Activated CD8-positive, alpha-beta memory T cell treated with anti-CD3 and anti-CD28 coated beads for 24 hours (primary cell): ENCODE measurements at places on chromosomes 4 and X.

GRCh38 chr4:121950680-121951520 lies 960 bp downstream of the TRPC3 start:
- peak; percentile 70 for DNase-seq

DNA sequence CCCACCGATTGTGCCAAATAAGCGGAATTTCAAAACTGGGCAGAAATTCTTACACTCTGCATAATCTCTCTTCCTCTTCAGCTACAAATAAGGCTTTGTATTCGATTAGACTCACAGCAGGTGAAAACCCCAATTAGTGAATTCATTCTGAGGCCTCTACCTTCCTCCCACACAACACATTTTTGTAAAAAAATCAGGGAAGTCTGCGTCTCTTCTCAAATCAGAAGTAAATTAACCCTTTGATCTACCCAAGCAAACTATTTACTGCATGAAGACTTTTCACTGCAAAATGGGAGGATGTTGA lies 200.6 kb upstream of the FTHL17 start:
- DNase-seq = no peak

- DNase-seq = no peak
These were observed 24.1 kb downstream of the HPRT1 start for GRCh38 chrX:134484039-134484438.

GRCh38 chrX:12443534-12444098 lies 305.3 kb downstream of the FRMPD4 start:
- DNase-seq = no peak

DNA sequence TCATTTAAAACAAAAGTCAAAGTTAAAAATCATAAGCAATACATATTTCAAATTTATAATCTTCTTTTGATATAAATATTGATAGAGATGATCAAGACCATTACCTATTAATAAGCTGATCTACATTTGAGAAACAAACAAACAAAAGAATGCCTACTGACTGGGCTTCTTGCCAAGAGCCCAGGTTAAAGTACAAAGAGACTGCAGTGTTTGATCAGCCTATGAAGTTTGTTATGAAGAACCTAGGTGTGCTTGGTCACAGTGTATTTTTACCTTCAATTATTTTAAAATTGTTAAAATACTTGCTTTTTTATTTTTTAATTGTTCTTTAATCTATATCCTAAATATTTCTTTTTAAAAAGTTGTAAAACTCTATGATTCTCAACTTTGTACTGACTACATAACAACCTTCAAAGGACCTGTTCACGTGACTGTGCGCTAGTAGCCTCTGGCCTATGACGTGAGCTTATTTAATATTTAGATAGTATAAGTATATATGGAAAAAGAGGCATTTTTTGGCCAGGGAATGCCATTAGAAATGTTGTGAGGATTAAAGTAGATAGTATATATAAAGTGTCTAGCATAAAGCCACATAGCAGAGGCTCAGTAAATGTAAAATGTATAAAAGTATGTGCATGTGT lies 11.4 kb upstream of the SLC39A8 start:
- DNase-seq = no peak

DNA sequence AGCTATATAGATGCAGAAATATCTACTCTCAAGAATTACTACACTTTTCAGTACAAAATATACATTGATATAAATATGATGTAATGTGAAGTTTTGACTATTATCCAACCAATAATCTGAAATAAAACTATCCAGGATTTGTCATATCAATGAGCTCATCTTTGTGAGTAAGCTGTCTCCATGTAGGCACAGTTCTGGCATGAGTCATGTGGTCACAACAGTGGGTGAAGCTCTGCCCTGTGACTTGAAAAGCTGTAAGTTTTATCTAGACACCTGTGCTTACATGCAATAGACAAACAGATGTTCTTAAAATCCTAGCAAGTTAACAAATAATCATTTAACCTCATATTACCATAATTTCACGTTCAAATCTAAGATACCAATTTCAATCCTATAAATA lies 192.7 kb downstream of the GABRG1 start:
- no peak for DNase-seq

DNA sequence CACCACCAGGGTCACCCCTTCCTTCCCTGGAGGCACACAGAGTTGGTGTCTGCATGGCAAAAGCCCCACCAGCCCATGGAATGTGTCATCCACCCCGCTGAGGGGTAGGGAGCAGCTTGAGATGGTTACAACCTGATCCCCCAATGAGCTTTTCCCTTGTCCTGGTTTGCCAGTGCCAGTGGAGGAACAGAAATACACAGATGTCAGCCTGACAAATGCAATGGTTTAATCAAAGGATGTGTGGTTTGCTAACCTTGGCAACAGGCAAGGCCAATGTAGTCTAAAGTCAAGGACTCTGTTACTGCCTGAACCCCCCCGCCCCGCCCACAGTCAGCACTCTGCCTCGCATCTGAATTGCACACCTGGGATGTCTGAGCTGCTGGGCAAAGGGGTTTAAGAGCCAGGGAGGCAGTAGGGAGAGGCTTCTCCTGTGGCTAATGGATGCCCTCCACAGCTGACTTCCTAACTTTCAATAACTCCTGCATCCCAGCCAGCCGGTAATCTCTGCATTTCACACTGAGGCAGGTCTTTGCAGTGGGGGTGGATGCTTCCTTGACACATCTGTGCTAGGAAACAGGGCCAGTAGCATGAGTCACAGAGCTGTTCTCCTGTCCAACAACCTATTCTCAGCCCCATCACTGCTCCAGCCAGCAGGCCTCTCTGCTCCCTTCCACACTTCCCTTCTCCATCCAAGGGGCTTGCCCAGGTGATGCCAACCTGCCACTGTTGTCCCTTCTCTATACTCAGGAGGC lies 137.5 kb downstream of the AMMECR1 start:
- DNase-seq = no peak

DNA sequence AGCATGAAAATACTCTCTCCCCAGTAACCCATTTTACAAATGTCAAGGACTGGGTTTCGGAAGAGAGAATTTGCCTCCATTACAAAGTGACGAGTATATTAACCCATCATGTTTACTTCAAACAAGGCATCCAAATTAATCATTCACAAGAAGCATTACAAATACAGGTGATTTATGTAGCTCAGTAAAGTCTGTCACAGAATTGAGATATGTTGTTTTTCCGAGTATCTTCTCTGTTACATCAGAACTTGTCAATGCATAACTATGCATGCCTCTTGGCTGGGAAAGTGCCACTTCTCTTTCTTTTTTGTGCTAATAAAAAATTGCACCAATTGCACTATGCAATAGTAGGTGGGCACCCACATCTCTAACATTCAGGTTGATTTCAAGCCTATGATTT lies 158.2 kb downstream of the AREG start:
- no peak for DNase-seq

GRCh38 chr4:16508968-16509367 lies 282.7 kb upstream of the TAPT1 start:
- no peak for DNase-seq

DNA sequence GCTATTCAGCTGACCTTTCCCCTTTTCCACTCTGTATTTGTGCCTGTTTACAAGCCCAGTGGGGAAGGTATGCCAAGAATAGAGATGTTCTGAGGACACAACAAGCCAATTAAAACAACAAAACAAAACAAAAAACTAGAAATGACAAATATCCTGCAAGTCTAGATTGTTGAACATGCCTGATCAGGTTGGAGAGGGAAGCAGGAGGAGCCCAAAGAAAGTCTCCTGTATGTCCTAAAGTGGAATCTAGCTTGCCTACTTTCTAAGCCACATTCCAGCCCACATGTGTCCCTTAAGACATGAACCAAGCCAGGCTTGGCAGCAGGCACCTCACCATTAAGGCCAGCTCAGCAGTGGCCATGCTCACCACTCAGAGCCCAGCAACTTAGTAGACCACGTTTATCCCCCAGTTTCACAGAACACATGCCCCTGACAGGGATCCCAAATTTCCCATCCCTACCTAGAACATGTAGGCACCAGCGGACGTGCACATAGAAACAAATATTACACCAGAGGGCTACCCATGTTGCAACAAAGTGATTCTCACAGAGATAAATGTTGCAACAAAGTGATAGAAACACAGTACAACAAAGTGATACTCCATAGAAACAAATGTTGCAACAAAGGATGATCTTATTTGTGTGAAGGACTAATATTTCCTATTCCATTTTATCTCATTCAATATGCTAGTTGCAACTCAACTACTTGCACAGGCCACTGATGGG lies 48.3 kb downstream of the CD99L2 start:
- no peak for DNase-seq

DNA sequence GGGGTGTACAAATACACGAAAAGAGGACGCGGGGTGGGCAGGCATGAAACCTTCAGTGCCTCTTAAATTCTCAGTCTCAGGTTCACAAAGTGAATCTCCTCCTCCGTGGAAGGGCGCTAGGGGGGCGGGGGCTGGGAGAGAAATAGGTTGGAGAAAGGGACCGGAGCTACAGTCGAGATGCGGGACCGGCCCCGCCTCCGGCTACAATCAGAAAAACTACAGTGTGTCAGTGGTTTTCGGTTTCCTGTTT lies 3.4 kb downstream of the MAML3 start:
- peak; percentile 83 for DNase-seq

DNA sequence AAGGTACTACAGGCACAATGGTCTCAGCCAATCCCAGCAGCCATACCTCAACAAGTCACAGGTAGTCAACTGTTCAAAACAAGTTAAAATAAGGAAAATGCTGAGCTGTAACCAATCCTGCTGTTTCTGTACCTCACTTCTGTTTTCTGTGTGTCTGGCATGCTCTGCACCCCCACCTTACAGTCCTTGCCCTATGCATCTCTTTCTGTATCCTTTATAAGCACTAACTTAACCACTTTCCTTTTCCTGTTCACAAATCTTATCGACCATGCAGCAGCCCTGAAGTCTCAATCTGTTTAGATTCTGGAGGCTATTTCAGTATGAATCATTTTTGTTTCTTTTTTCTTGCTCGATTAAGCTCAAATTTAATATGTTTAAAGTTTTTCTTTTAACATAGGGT lies 12.5 kb upstream of the FAM13A start:
- DNase-seq = no peak
